ENCODE measurements at places on chromosomes 3 and 15.

GRCh38 chr3:130480736-130481135 lies 36.2 kb upstream of the COL6A6 start:
- no peak for DNase-seq

DNA sequence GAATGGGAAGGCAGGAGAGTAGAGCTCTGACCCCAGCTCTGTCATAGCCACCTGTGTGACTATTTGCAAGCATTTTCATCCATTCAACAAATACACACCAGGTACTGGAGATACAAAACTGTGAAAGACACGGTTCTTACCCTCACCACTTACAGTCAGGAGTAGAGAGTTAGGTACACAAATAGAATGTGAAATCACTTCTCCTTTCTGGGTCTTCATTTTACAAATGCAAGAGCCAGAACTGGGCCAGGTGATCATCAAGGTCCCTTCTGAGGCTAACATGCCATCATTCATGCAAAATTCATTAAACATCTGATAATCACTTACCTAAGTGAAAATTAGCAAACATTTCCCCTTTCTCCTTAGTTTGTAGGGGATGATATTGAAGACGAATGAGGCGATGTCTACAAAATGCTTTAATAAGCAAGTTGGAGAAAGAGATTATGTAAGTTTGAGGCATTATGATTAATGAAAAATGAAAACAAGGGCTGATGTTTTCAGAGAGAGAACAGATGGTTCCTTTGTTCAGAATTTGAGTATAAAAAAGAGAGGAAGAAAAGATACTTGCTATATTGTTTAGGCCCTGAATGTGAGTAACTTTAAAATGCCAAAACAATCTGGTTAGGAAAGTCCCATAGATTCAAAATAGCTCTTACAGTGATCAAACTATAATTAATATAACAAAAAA lies 88.6 kb downstream of the LPP start:
- no peak for DNase-seq

GRCh38 chr3:98901119-98901391 lies 440 bp downstream of the DCBLD2 start:
- no peak for DNase-seq

DNA sequence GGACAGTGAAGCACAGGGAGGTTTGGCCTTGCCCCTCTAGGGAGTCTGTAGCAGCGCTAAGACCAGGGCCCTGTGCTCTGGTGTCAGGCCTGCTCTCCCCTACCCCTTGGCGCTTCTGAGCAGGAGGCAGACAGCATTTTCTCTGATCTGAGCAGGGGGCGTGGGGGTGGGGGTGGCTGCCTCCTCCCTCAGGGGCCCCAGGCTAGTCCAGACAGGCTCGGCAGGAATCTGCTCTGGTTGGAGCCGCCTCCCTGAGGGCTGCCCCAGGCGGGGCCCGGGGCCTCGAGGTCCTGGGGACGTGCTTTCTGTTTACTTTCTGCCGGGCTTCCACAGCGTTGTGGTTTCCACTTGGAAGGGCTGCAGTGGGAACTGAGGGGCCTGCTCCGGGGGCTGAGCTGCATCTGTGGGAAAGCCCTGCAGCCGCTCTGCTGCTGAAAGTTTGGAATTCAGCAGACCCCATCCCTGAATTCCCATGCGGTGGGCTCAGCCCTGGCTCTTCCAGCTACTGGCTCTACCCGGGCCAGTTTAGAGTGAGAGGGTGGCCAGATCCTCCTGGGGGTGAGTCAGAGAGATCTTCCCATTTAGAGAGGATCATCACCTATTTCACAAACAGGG lies 105.4 kb downstream of the LINGO1 start:
- DNase-seq, result no peak

GRCh38 chr3:14378415-14378814 lies 24.0 kb upstream of the SLC6A6 start:
- no peak for DNase-seq

GRCh38 chr3:75180945-75181298 lies 483.2 kb upstream of the FRG2C start:
- no peak for DNase-seq

GRCh38 chr3:76097589-76097969 lies 312.2 kb upstream of the ZNF717 start:
- DNase-seq, result no peak

DNA sequence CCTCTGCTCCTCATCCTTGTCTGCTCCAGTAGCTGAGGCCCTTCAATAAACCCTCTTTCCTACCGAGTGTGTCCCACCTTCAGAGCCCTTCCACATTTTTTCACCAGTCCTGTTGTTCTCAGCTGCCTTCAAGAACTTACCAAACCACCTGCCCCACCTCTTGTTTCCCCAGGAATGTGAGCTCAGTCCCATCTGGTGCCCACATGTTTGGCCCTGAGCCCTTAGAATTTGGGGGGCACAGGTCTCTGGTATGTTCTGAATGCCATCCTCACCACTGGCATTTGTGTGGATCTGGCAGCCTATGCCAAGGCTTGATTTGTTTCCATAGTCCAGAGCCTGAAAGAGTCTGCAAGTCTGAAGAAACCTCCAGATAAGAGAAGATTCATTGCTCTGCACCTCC lies 315.2 kb upstream of the PPP2R3A start:
- no peak for DNase-seq

DNA sequence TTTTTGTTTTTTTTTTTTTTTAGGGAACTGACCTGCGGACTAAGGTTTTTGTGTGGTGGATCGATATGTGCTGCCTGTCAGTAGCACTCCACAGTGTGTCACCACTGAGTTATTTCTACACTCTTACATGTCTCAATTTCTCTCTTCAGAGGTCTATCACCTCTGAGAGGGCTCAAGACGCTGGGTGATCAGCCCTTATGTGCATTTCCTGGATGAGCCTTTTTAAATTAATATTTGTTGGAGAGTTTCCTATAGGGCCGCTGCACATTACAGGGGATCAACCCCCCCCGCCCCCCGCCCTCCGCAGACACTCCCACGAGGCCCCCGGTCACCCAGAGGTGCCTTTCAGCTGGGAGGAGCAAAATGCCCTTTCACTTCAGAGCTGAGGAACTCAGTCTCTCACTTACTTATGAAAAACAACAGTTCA lies 34.5 kb upstream of the AP4E1 start:
- no peak for DNase-seq

- no peak for DNase-seq
Measured at GRCh38 chr3:161422171-161422700, 50.9 kb upstream of the SPTSSB start.

GRCh38 chr15:34987609-34988026 lies 469 bp downstream of the ZNF770 start:
- DNase-seq, result no peak

DNA sequence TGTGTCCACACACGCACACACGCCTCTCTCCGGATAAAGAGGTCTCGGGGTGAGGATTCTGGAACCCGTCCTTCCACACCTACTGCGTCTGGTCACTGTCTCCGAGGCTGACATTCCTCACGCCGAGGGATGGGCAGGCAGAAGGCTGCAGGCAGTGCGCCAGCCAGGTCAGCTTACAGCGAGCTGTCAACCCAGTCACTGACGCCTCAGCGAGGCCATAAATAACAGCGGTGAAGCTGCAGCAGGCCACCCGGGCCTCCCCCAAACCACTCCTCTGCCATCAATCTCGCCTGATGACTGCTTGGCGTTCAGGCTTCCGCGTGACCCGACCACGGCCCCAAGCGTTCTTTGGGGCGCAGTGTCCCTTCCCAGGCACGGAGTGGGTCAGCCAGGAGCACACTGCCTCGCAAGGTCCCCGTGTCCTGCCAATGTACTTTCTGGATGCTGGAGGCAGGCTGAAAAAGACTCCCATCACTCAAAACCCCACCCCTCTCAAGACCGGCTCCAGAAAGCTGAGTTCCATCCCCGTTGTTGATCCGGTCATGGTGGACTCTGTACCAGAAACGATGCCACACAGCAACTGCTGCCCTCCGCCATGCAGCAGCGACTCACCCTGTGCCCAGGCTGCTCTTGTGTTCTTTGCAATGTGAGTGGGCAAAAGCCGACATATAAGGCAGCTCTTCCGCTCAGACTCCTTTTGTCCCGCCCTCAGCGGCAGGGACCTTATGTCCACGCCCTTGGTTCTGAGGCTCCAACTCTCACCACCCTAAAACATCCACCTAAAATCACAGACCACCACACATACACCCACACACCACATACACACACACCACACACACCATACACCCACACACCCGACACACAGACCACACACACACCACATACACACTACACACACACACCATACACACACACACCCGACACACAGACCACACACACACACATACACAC lies 27.1 kb downstream of the CPN2 start:
- no peak for DNase-seq

DNA sequence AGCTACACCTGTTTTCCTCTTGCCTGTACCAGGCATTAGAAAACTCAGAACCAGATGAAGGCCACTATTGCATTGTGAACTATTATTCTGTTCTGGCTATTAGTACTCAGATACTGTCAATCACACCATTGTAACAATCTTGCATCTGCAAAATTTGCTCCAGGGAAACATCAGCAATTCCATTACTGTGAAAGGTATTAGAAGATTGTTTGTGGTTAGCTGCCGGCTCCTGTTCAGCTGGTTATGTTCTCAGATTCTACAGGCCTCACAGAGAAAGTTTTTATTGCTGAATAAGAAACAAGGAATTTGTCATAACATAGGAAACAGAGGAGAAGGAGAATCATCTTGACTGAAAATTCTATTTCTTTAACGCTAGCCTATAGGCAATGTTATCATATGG lies 179.9 kb downstream of the PLOD2 start:
- DNase-seq, result no peak

DNA sequence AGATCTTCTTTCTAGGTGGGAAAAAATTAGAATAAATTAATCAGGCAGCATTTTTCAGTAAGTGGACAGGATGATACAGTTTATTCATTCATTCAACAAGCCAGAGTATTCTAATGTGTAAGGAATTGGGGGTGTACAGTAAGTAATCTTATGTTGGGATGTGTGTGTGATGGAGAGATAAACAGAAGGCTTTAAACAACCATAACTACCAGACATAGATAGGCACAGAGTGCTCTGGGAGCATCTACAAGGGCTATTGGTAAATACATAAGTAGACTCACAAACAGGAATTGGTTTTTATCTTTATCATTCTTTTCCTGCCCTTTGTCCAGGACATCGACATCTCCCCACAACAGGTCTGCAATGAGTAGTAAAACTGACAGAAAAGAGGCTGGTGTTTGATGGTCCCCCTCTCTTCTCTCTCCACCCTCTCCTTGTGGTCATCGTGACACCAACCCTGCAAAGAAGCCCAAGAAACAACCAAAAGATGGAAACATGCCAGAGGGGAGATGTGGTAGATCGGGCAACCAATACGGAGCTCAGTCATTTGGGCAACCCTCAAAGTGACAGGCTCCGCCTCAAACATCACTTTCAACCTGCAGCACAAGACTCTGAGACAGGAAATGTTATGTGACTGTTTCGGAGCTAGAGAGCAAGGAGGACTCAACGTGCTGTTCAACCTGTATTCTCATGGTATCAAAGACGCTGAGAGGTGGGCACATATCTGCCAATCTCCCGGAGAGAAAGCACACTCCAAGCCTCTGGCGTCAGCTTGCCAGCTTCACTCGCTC lies 28.7 kb upstream of the B3GNT5 start:
- no peak for DNase-seq

DNA sequence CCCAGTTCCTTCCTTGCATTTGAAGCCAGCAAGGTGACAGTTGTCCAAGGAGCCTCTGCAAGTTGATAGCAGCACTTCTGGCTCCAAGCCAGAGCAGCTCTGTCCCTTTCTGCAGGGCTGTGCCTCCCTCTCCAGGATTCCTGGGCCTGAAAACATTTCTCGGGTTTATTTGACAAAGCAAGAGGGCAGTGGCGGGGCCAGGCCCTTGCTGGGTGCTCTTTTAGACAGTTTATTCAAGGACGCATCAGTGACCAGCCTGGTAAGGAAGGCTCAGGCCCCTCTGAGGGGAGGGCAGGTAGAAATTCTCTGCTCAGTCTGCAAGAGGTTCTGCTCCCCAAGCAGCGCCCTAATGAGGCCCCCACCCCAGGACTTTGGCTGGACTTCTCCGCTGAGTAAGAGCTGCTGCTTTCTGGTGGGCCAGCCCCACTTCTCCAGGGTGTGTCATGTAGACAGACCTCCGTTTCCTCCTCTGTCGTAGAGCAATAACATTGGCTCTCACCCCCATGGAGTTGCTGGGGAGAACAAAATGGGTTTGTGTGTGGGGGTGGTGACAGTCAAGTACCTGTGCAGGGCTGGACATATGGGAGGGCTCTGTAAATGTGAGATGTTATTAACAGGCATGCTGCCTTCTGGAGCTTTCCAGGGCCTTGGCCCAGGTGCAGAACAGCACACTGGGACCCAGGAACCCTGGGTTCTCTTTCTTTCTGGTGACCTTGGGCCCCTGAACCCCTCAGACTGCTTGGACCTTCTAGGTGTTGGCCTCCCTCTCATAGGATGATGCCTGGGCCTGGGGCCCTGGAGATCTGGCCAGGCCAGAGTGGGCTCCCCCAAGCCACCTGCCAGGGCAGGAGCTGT lies 146.2 kb upstream of the TLE3 start:
- no peak for DNase-seq

DNA sequence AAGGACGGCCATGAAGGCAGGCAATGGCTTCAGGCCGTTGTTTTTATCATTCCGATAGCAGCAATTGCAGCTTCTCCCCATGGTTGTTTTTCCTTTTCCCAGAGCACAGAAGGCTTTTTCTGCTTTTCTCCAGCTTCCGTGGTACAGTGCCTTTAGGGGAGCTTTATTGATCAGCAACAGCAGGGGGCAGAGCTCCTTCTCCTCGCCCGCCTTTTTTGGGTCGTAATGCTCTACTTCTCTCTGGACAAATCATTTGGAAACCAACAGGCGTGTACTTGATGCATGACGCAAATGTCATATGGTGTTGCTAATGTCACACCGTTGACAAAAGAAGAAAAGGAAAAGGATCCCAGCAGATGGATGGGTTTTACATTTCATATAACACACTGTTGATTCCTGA lies 79.7 kb upstream of the SNRK start:
- DNase-seq, result no peak

GRCh38 chr3:48595526-48596121 lies 495 bp upstream of the COL7A1 start:
- peak; percentile 73 for DNase-seq

DNA sequence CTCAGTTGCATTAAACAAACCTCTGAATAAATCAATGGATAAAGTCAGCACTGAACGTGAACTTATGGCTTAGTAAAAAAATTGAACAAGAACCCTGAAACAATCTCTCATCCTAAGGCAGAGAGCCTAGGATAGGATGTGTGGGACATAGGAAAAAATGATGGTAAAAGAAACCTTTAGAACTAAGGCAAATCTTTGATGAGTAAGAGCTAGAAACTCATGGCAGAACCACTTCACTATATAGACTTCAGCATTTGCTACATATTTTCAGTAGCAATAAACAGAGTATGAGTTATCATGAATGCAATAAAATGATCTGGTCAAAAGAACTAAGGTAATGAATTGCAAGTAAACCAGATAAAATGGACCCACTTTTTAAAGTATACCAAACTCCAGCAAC lies 725.8 kb upstream of the DPPA4 start:
- DNase-seq, result no peak

Data from GOT3 (cell line).